ENCODE measurements at places on chromosomes 3 and 15. TPM values are rescaled to one million over a fixed set of nuclear protein-coding genes. Genes with fewer than 3 reads are reported as not detected.

DNA sequence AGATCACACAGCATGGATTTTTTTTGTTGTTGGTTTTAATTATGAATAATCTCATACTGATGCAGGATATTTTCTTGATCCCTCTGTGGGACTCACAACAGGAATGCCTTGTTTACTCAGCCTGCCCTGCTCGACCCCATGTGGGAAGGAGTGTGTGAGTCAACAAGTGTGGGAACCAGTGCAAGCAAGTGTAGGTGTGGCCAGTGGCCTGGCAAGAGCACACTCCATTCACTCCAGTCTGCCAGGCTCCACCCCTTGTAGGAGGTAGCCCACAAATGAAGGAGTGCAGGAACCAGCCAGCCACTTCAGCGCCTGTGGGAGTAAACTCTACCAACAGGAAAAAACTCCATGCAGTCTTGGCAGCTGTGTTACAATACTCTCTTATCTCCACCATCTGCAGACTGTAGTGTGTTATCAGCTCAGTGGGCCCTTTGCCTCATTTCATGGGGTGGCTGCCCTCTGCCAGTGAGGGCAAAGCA lies 393.6 kb downstream of the OTOL1 start:
- DNase-seq: no peak

CPNE9 gene
- total RNA-seq: not detected

CEMIP gene
- 2.8 TPM for total RNA-seq

DNA sequence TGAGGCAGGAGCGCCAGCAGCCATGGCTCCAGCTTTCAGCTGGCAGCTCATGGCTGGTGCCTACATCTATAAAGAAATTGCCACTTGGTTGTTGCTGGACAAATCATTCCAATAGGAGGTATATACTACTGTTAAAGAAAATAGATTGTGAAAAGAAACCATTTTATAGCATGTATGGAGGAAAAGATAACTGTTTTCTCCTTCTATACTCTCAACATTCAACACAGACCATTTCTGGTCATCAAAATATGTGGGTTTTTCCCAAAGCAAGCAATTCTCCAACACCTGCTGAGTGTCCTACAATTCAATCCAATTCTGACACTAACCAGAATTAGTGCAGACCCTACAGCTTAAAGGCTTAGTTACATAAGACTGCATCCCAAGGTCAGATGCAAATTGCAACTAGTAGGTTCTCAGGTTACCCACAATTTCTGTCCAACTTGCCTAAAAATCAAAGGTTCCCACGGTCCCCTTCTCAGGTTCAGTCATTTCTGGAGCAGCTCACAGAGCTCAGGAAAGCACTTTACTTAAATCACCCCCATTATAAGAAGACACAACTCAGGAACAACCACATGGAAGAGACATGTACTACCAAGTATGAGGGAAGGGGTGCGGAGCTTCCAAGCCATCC lies 42.4 kb upstream of the STRIT1 start:
- DNase-seq: no peak

DNA sequence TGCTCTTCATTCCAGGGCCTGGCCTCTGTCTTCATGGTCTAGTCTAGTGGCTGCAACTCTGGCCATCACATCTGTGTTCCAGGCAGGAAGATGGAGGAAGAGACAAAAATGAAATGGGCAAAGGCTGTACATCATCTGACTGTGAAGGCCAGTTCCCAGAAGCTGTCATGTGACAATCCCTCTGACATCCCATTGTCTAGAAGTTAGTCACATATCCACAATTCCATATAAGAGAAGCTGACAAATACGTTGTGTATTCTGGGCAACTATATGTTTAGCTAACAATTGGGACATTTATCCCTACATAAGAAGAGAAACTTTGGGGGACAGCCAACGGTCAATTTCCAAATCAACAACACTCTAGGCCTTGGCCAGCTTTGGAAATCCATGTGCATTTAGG lies 34.5 kb upstream of the C3orf70 start:
- no peak for DNase-seq

EHHADH gene
- total RNA-seq: 14.4 TPM

DNA sequence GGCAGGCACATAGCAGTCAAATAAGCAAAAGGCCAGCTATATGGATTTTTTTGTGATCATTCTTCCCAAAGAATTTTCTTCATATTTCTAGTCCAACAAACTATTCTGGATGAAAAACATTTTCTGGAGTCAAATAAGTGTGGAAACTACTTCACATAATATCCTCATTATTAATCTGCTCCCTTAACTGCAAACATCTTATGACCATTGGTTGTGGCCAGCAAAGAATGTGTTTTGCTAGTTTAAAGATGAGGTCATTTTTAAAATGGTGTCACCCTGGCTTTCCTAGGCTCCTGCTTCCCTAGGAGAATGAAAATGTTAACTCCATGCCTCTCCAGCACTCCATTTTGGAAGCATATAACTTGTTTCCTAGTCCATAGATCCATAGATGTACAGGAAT lies 118.8 kb downstream of the SST start:
- DNase-seq: no peak
